ENCODE measurements at places on chromosomes 11 and 22. TPM values are rescaled to one million over a fixed set of nuclear protein-coding genes. Genes with fewer than 3 reads are reported as not detected.

The ARHGAP42 gene
- total RNA-seq = 4.3 TPM

The VPREB3 gene
- not detected for total RNA-seq

The FAM227A gene
- total RNA-seq = 1.5 TPM

GRCh38 chr11:8328848-8329330 lies 65.2 kb upstream of the LMO1 start:
- peak; percentile 75 for DNase-seq

- no peak for DNase-seq
Measured at GRCh38 chr11:30889143-30889794, 303.1 kb upstream of the MPPED2 start.
